H9 (cell line): ENCODE measurements at places on chromosomes 7 and 10.
A peak's percentile ranks its signal among the peaks of the same experiment; 100 is the strongest.

DNA sequence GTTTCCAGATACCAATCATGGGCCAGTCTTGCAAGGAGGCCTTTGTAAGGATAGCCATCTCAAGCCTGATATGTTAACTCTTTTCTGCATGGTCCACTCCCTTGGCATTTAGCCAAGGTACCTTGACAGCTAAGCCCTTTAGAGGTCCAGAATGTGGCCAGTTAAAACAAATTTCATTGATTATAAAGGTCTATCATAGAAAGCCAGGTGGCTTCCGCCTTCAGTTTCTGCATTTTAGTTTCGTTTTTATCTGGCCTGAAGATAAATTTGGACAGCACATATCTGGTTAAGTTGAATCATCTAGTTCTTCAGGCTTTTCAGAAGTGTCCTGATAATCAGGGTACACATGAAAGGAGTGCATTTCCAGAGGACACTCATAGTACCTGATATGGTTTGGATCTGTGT lies 30.7 kb downstream of the ANKIB1 start:
- no peak for DNase-seq

DNA sequence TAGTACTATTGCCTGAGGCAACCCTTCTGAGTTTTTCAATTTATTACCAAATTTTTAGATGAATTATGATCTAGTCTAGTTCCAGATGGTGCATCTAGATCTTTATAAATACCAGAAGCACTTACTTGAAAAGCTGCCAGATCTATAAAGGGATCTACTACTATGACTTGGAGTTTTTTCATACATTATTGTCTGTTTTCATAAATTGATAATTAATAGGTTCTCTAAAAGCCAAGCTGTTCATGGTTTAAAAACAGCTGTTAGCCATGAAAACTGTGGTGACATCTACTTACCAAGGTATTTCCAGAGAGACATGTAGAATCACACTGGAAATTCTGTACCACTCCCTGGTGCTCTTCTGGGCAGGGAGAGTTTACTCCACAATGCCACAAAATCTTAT lies 786.5 kb upstream of the C7orf33 start:
- DNase-seq: no peak

GRCh38 chr7:82578430-82578829 lies 134.9 kb upstream of the CACNA2D1 start:
- DNase-seq: no peak

- DNase-seq: no peak
These were observed 115.0 kb upstream of the AFAP1L2 start for GRCh38 chr10:114519306-114519669.

GRCh38 chr7:122056977-122057376 lies 87.1 kb downstream of the AASS start:
- DNase-seq: no peak

GRCh38 chr7:89067048-89067447 lies 271.5 kb upstream of the TEX47 start:
- DNase-seq: no peak

GRCh38 chr10:57162231-57162630 lies 801.2 kb upstream of the ZWINT start:
- DNase-seq: no peak

DNA sequence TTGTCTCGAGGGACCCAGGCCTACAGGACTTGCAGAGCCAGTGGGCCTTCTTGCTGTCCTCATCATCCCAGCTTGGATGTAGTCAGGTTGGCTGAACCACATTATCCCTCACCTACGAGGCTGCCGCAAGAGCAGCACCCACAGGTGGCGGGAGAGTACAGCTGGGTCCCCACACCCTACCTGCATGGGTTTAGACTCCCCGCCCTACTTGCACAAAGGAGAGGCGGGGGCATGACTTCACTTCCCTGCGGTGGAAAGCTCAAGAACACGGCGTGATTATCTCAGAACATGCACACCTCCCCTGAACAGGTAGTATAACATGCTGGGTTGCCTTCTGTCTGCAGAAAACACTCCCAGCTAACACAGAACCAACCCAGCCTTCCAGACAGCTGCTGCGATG lies 57.5 kb downstream of the CTBP2 start:
- no peak for DNase-seq

GRCh38 chr7:41796331-41796730 lies 93.4 kb upstream of the INHBA start:
- no peak for DNase-seq

GRCh38 chr10:31242902-31243301 lies 76.1 kb upstream of the ZEB1 start:
- DNase-seq: peak; percentile 42

- DNase-seq: no peak
These were observed 159.7 kb downstream of the RNF216 start for GRCh38 chr7:5621776-5622175.

- no peak for DNase-seq
These were observed 64.7 kb downstream of the NRF1 start for GRCh38 chr7:129676017-129676897.

GRCh38 chr10:10213237-10213636 lies 804.4 kb upstream of the CELF2 start:
- DNase-seq: no peak

DNA sequence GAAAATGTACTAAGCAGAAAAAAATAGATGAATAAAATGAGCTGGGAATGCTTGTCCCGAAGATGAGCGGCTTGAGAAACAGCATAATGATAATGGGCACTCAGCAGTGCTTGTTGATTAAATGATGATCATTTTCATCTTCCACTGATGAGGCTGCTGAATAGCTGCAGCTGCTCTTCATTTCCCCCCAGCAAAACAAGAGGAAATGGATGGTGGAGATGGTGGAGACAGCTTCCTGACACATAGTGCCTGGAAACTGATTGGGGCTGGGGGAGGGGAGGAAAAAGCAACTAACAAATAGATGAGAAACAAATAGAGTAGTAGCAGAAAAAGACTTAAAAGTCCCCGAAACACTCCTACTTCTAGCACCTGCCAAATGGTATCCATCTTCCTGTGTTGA lies 41.4 kb downstream of the MRC1 start:
- DNase-seq: no peak

GRCh38 chr10:117830787-117831212 lies 215.9 kb downstream of the RAB11FIP2 start:
- DNase-seq: peak; percentile 64

GRCh38 chr10:84424731-84425167 lies 96.4 kb downstream of the CCSER2 start:
- DNase-seq: no peak

GRCh38 chr10:98041352-98042043 lies 11.1 kb upstream of the CRTAC1 start:
- peak; percentile 78 for DNase-seq
